Naive thymus-derived CD8-positive, alpha-beta T cell (primary cell): ENCODE measurements at places on chromosomes 7 and 10.

- no peak for DNase-seq
Observed at GRCh38 chr10:70552586-70552985, 50.0 kb downstream of the PRF1 start.

- DNase-seq = no peak
Observed at GRCh38 chr10:82171899-82172298, 296.9 kb downstream of the NRG3 start.

DNA sequence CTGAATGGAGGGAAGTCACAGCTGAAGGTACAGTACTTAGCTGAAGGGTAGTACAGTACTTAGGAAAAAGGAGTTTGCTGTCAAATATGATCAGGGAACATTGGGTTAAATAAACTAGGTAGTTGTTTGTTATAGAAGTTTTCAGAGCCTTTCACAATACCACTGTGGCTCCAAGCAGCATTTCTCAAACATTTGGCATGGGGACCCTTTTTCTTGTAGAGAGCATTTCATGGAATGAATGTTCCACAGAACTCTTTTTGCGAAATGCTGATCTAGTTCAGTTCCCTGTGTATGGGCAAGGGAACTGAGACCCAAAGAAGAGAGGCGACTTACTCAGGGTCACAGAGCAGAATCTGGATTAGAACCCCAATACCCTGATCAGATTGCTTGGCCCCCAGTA lies 31.5 kb upstream of the DDX50 start:
- DNase-seq = no peak

- peak; percentile 22 for DNase-seq
Observed at GRCh38 chr7:14457568-14458453, 444.7 kb downstream of the DGKB start.

GRCh38 chr10:7788639-7789286 lies 786 bp downstream of the ATP5F1C start:
- no peak for DNase-seq

- DNase-seq = no peak
Observed at GRCh38 chr10:1576467-1577372, 160.6 kb downstream of the ADARB2 start.

DNA sequence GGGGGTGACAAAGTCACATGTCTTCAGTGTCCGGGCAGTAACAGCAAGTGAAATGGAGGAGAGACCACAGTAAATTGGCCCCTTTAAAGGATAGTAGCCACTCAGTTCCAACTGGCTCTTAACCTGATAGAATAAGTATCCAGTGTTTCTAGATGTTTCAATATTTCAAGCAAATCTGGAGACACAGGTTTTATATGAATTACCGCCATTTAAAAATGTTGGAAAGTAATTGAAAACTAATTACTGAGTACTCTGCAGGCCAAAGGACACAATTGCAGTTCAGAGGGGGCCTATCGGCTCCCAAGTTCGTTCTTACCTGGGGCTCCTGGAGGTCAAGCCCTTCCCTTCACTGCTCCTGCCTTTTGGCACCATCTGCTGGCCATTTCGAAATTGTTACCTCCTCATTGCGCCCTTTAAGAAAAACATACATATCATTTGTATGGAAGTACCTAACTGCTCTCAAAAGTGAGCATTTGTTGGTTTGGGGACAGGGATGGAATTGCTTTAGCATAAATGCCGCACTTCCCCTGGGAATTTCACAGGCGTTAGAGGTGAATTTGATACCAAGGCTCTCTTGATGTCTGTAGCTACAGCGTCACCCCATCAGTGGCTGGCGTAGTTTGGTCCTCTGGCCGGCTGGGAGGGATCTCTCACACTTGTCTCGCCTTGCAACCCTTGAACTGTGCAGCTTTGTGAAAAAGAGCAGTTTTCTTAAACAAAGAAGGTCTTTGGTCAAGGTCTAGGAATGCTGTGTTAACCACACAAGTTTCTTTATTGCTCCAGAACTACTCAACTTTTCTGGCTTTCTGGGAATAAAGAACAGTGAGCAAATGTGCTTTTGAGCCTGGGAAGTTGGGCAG lies 220.0 kb downstream of the ARHGAP21 start:
- DNase-seq = no peak

DNA sequence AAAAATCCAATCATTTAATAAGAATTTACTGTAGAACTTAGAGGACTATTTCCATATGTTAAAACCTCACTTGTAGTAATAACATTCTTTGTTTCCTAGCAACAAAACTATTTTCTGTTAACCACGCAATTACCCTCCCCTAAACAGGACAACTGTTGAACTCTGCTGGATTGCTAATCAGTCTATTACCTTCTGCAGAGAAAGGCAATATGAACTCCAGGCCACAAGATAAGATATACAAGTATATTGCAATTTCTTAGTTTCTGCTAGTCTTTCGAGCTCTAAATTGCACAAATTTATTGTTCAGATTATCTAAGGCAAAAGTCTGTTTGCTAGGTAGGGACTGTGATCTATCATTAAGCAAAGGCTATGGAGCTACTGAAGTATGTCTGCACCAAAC lies 920.1 kb upstream of the LRRN3 start:
- no peak for DNase-seq
